Stimulated activated CD4-positive, alpha-beta T cell treated with anti-CD3 and anti-CD28 coated beads, Interleukin-1b, Interleukin-23, amount 100 ng/mL, for 1 hour (primary cell): ENCODE measurements at places on chromosomes 11 and 22.

DNA sequence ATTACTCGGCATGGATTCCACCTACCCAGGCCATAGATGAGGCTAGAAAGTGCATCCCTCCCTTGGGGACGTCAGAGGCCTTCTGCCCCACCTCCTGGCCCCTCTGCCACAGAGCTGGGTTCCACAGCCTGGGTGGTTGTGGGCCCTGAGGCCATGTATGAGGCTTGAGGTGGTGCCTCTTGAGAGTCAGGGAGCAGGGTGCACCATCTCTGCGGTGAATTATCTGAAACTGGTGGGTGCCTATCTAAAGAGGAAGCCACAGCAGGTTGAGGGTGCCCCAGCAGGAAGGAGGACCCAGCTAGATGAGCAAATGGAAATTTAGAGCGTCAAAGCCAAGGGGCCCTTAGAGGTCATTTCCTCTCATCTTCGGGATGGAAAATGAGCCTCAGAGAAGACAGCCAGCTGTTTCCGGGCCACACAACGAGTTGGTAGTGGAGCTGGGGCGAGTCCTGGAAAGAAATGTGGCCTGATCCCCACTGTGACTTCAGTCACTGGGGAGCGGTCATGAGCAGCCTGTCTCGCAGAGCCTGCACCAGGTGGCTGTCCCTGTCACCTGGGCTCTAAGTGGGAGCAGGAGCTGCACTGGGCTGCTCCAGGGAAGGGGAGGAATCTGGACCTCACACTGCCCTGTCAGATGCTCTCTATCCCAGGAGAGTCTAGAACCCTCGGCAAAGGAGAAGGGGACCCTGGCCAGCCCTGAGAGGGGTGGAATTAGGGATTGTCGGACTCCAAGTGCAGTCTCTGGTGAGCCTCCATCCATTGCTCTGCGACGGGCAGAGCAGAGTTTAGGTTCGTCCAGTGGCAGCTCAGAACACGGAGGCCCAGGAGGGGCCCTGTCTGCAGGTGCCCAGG lies 7.3 kb downstream of the ADORA2A start:
- peak; percentile 55 for DNase-seq

GRCh38 chr11:93652679-93653078 lies 8.8 kb upstream of the CEP295 start:
- no peak for DNase-seq

- no peak for DNase-seq
Observed at GRCh38 chr11:43789700-43790443, 90.8 kb upstream of the ALKBH3 start.

DNA sequence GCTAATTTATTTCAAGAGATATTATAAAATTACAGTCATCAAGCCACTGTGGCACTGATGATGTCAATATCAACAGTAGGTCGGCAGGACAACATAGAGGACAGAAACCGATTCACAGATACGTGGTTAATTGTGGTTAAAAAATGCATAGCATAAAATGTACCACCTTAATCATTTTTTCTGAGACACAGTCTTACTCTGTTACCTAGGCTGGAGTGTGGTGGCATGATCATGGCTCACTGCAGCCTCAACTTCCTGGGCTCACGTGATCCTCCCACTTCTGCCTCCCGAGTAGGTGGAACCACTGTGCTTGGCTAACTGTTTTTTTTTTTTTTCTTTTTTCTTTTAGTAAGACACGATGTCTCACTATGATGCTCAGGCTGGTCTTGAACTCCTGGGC lies 21.0 kb upstream of the TOLLIP start:
- DNase-seq = no peak

GRCh38 chr11:25910086-25910485 lies 421.8 kb upstream of the ANO3 start:
- no peak for DNase-seq

- DNase-seq = no peak
Observed at GRCh38 chr11:118212781-118213191, 12.0 kb downstream of the JAML start.

DNA sequence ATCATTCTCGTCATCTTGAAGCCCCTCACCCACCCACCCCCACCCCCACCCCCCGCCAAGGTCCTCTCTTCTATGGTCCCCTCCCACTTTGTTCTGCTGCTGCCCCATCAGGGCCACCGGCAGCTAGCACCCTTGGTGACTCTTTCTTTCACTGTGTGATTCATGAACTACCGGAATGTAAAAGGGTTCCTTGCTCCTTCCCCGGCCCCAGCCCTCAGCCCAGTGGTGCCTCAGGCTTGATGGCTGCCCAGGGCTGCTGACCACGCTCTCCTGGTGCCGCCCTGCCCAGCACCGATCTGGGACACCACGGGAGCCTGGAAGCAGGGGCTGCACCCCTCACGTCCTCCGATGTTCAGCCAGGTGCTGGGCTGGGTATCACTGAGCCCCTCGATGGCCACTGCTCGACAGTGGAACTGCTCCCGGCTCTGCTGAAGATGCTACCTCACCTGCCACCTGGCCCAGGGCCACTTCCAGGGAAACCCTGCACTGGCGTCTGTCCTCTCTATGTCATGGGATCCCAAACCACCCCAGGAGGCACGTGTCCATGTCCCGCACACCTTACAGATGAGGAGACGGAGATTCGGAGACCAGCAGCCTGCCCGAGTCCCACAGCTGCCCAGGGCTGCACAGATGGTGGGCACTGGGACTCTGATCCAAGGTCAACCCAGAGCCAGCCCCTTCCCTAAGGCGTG lies 39.7 kb downstream of the IGLL5 start:
- no peak for DNase-seq

DNA sequence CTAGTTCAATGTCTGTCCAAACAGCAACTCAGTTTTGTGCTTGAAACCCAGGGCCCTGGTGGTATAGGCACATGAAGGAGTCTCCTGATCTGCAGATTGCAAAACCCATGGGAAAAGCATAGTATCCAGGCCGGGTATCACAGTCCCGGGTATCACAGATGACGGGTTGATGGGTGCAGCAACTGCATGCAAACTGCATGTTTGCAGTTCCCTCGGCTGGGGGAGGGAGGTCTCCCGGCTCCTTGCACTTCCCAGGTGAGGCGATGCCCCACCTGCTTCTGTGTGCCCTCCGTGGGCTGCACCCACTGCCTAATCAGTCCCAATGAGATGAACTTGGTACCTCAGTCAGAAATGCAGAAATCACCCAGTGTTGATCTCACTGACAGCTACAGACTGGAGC lies 53.9 kb downstream of the KCNQ1 start:
- no peak for DNase-seq

GRCh38 chr11:46272816-46273427 lies 4.5 kb upstream of the CREB3L1 start:
- DNase-seq = no peak

DNA sequence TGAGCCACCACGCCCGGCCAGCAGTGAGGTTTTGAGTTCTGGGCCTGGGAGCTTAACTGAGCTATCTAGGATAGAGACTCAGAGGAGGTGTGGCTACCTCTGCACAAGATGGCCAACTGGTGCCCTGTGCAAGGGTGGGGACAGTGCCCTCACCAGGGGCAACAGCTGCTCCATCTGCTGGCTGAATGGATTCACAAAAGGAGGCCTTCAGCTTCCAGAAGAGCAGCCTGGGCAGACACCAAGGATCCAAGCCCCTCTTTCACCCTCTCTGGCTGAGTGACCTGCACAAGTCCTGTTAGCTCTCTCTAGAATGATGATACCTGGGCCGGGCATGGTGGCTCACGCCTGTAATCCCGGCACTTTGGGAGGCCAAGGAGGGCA lies 33.5 kb upstream of the BAIAP2L2 start:
- no peak for DNase-seq
